NCI-H345 (cell line): ENCODE measurements at places on chromosomes 6 and 20.
A peak's percentile ranks its signal among the peaks of the same experiment; 100 is the strongest.

GRCh38 chr6:45420909-45421708 lies 43.4 kb upstream of the SUPT3H start:
- no peak for DNase-seq

- DNase-seq: peak; percentile 51
These were observed 20.4 kb upstream of the BPIFB1 start for GRCh38 chr20:33262658-33263065.

DNA sequence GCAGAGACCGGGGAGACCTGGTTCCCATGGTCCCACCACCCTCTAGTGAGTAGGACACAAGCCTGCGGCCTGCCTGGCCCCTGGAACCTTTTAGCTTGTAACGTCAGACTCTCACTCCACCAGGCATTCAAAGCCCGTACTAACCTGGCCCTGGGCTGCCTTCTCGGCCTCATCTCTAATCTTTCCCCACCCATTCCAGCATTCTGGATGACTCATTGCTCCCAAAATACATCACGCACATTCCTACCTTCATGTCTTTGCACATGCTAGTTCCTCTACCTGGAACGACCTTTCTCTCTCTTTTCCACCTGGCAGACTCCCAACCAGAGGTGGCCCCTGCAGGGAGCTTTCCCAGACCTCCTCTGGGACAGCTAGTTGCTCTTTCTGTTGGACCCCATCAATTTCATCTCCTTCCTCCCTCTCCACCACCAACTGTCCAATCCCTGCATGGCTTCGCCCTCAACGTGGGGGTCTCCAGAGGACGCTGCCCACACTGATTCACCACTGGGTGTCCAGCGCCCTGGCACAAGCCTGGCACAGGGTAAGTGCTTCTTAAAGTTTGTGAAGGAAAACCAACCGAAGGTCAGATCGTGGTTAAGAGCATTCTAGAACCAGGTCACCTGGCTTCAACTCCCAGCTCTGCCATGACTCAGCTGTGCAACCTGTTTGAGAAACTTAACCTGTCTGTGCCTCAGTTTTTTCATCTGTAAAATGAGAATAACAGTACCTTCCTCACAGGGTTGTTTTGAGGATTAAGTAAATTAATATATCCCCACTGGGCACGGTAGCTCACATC lies 35.2 kb downstream of the JPH2 start:
- no peak for DNase-seq

DNA sequence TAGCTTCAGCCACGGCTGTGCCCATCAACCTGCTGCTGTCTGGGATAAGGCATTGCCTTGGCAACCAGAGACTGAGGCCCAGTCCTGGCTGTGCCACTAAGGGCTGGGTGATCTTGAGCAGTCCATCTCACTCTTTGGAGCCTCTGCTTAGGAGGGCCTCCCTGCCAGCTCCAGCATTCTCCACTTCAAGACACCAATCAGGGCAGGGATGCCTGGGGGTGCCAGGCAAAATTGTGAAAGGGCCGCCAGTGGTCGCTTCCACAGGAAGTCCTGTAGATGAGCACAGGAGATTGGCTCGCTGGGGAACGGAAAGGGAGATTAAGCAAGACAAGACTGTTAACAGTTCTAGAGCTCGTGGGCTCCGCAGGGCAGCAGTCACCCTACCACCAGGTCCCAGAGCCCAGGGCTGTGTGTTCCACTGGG lies at the start of gene RAB44:
Gene RAB44, plus strand, starts transcription at position 346 of the 423 bp plus-strand sequence. CDS start 6,410 bp downstream, outside the sequence.
- DNase-seq: no peak

- peak; percentile 76 for DNase-seq
These were observed 6.0 kb downstream of the ENPP3 start for GRCh38 chr6:131642987-131643611.
